Peyer's patch (tissue), 4 donors: ENCODE measurements at places on chromosomes 5 and 9.

DNA sequence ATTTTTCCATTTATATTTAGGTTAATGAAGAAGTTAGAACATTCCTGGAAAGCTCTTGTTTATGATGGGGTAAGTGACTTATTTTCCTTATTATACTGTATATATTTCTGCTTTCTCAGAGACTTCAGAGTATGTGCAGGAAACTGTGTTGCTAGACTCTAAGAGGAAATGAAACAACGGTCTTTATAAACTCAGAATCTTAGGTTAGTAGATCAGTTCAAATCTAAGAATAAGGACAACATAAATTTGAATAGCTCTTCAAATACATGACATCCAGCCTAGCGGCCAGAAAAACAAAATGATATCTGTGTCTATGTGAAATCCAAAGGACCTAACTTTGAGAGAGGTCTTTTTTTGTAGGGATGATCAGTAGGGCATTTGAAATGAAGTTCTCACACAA lies 94.3 kb downstream of the PRKACG start:
- DNase-seq, result no peak

DNA sequence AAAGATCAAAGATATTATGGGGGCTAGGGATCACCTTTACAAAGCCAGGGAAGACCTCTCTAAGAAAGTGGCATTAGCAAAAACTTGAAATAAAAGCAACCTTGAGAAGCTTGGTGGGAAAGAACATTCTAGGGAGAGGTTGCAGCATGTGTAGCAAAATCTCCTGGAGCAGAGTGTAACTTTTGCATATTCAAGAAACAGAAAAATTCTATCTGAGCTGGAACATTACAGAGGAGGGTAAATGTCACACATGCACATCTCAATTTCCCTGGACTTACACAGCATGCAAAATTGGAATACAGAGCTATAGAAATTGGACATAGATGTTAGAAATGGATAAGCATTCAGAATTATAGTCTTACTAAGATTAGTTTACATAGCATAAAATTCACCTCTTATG lies 510.0 kb downstream of the CETN3 start:
- no peak for DNase-seq

GRCh38 chr9:136619742-136620440 lies 42.8 kb upstream of the EGFL7 start:
- no peak for DNase-seq

- DNase-seq, result no peak
Observed at GRCh38 chr9:112382501-112383364, 2.8 kb downstream of the HSDL2 start.

DNA sequence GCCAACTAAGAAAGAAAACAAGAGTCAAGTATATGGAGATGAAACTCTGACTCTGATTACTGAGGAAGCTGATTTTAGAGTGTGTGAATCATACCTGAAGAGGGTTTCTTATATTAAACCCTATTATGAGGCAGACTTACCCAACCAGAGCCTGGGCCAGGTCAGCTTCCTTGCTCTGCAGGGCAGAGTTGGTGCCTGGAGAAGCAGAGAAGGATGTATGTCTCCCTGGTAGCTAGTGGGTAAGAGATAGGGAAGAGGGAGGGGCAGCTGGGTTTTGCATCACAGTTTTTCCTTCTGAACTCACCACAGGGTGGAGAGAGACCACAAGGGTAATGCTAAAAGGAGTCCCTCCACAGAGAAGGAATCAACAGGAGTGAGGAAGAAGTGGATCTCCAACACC lies 104.1 kb downstream of the CMYA5 start:
- no peak for DNase-seq

DNA sequence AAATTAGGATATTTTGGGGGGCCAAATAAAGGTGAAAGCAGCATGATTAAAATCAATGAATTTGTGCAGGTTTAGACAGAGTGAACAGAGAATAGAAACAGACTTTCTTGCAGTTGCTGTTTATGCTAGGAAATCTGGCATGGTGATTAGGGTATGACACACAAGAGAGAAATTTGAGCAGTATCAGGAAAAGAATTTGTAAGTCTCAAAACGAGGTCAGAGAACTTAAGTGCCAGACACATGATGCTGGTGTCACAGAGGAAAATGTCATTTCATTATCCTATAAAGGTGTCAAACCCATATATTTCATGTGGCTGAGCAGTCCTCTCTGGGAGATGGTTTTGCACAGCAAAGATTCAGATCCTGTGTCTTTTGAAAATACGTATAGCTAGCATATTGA lies 15.7 kb downstream of the LVRN start:
- DNase-seq, result no peak

GRCh38 chr5:122532035-122532434 lies 220.0 kb downstream of the SNCAIP start:
- DNase-seq, result no peak

- no peak for DNase-seq
Observed at GRCh38 chr9:111484572-111484894, 350 bp upstream of the ECPAS start.

DNA sequence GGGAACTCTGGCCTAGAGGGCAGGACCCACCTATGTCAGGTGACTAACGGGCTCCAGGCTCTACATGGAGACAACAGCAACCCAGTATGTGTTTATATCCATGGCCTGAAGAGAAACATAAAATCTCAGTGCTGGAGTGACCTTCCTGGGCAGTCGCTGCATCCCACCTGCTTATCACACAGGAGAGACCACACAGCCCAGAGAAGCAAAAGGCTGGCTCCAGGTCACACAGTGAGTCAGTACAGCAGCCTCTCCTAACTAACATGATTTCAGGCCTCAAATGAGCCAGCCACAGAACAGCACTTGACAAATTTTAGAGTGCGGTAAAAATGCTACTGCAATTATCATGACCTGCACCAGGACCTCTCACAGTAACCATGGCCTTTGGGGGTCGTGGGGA lies 54.0 kb upstream of the TGFBR1 start:
- DNase-seq, result no peak

DNA sequence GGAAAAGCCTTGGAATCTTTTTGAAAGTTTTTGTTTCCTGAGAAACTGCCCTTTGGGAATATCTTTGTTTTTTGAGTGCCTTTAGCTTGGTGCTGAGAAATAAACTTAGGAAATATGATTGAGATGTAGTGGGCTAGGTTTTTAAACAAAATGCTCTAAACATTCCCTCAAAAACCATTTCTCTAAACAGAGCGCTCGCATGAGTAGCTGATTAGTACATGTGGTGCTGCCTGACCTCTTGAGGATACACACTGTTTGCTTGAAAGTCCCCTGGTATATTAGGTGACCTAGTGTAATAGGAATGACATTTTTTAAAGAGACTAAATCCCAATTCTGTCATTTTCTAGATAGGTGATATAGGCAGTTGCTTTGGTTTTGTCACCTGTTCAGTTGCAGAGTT lies 132.3 kb downstream of the ADAMTSL1 start:
- no peak for DNase-seq

DNA sequence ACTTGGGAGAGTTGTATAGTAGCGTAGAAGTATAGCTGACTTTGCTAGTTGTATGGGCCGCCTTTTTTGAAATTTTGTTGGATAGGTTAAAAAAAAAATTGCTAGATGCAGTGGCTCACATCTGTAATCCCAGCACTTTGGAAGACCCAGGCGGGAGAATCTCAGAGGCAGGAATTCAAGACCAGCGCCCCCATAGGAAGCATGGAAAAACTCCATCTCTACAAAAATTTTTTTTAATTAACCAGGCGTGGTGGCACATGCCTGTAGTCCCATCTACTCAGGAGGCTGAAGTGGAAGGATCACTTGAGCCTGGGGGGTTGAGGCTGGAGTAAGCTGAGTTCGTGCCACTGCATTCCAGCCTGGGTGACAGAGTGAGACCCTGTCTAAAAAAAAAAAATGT lies 59.2 kb downstream of the SMC5 start:
- no peak for DNase-seq

GRCh38 chr5:34913072-34913471 lies 2.2 kb downstream of the RAD1 start:
- DNase-seq, result no peak

DNA sequence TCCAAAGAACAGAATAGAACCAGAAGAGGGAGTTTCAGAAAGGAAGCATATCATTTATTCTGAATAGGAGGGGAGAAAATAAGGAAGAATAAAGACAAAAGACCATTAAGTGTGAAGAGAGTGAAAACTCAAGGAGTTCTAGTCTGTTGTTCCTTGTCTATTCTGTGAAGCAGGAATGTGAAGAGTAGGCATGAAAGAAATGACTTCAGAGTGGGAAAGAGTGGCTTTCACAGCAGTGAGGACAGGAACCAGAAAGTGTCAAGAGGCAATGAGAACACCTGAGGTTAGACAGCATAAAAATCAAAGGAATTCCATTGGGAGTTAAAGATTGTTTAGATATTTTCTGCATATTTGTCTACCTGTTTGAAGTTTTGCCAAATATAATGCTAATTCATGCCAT lies 768.8 kb upstream of the GRAMD2B start:
- no peak for DNase-seq

GRCh38 chr9:127087411-127087810 lies 35.0 kb downstream of the ANGPTL2 start:
- DNase-seq, result no peak

DNA sequence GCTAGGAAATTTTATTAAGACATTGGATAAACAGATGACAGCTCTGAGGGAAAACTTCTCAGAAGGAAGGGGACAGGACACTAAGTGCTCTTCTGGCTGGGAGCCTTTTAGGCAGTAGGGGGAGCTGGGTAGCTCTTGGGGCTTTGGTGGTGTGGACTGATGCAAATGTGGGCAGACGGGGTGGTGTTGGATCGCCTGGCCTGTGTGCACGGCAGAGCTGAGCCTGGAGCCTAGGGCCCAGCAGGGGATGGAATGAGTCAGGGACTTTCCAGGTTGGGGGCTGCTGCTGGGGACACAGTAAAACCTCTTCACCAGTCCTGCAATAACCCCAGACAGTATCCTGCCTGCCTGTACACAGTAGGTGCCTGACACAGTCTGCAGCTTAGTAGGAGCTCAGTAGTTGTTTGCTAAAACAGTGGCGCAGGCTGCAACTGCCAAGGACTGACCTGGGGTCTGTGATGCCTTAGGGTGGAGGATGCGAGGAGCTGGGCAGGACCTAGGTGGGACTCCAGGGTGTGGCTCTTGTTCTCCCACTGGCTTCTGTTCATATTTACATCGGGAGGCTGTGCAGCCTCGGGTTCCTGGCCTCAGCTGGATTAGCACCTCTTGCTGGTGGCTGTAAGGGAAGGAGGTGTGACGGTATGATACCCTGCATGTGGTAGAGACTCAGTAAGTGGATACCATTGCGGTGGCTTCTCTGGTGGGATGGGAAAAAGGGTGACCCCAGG lies 83.8 kb downstream of the DAB2IP start:
- DNase-seq, result no peak

DNA sequence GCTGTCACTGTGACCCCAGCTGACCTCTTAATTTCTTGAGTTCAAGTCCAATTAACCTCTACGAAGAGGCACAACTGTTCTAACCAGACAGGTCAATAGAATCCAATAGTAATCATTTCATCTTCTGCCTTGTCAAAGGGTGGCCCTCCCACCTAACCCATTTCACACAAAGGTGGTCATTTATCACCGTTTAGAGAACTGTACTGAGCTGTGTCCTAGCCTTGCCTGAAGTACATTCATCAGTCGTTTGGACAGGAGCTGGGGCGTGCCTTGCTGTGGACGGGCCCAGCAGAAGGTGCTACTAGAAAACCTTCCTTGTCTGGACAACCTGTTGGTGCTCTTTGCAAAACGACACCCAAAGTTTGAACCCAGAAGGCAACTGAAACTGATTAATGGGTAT lies 605.4 kb downstream of the ISL1 start:
- DNase-seq, result no peak

GRCh38 chr9:38047301-38048251 lies 21.5 kb downstream of the SHB start:
- peak; percentile 87 for DNase-seq
